ENCODE measurements at places on chromosomes 11 and 22. TPM values are rescaled to one million over a fixed set of nuclear protein-coding genes. Genes with fewer than 3 reads are reported as not detected.

The TBX1 gene
- 63.8 TPM for polyA plus RNA-seq

GRCh38 chr11:14643697-14644225 lies at the start of gene PDE3B:
PDE3B (plus strand) TSS chr11:14643804; CDS start chr11:14644076, 272 bp downstream.
- DNase-seq = peak; percentile 68

DNA sequence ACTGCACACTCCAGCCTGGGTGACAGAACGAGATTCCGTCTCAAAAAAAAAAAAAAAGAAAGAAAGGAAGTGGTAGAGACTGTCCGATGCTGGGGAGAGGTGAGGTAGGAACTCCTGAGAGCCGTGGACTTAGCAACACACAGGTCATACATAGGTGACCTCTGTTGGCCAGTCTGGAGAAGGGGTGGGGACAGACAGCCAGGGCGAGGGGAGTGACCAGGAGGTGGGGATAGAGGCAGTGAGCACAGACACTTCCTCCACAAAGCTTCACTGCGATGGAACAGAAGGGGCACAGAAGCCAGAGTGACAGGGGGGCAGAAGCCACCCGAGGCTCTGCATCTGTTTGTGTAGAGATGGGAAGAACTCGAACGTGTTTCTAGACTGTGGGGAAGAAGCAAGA lies 47.1 kb downstream of the MYH9 start:
- no peak for DNase-seq

The SCUBE2 gene
- 1.4 TPM for polyA plus RNA-seq

DNA sequence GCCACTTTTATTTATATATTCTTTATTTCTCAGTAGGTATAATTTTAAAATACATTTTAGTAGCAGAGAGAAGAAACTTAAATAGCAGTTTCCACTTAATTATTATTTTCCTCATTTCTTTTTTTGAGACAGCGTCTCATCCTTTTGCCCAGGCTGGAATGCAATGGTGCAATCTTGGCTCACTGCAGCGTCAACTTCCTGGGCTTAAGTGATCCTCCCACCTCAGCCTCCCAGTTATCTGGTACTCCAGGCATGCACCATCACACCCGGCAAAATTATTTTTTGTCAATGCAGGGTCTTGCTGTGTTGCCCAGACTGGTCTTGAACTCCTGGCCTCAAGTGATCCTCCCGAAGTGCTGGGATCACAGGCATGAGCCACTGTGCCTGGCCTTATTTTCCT lies 38.3 kb downstream of the ATG13 start:
- DNase-seq = no peak

DNA sequence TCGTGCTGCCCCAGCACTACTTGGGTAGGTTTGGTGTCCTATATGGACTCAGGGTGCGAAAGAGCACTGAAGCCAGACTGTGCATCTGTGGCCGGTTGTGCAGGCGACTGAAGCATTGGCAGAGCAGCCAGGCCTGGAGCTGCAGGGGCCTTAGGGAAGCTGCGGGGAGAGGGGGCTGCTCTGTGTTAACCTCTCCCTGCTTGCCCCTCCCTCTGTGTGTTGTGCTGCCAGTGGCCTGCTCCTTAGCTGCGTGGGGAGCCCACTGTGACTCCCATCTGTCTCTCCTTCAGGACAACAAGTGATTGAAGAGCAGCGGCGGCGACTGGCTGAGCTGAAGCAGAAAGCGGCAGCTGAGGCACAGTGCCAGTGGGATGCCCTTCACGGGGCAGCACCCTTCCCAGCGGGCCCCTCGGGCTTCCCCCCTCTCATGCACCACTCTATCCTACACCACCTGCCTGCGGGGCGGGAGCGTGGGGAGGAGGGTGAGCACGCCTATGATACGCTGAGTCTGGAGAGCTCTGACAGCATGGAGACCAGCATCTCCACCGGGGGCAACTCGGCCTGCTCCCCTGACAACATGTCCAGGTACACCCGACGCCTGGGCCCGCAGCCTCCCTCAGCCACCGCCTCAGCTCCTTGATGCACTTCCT lies 34.3 kb downstream of the TREH start:
- DNase-seq = no peak

DNA sequence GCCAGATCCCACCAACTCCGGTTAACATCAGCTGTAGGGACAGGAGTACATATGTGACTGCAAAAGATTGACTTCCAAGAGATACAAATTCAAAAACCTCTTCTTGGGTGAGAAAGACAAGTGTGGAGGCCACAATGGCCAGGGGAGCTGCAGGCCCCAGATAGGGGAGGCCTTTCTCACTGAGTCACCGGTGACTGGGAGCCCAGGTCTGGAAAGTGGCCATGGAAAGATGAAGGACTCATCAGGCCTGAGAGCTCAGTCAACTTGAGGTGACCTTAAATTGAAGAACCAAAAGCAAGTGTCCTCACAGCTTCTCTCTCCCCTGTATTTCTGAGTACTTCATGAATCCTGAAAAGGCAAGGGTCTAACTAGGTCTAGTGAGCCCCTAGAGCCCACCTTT lies 90.4 kb upstream of the CLPB start:
- no peak for DNase-seq

The PLAAT2 gene
- polyA plus RNA-seq = not detected

The PGA5 gene
- polyA plus RNA-seq = 0.17 TPM

DNA sequence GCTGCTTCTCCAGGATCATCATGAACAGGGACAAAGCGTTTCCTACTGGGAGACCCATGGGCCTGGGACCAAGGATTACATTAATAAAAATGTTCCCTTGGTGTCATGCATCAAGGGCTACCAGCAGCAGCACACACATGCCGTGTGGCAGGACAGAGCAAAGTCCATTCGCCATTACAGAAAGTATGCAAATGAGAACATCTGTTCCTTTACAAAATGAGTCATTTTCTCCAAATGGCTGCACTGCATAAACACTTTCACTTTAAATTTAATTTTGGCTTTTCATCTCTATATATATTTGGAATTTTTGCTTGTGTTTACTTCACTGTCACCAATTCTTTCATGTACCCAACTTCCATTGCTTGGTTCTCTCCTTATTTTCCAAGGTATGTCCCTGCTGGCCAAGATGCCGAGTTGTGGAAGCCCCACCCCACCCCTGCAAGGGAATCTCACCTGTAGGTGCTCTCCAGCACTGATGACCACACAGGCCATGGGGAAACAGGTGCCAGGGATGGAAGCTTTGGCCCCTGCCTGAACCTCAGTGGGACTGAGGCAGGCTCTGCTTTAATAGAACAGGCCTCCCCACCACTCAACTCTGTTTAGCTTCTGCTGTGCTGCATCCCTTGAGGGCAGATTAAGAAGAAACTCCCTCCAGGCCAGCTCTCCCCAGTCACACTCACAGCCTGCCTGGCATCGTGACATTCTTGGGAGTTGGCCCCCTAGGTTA lies 15.6 kb upstream of the GNAZ start:
- no peak for DNase-seq

The EXPH5 gene
- 0.01 TPM for polyA plus RNA-seq

GRCh38 chr11:22169833-22170232 lies 23.1 kb upstream of the ANO5 start:
- no peak for DNase-seq

- no peak for DNase-seq
These were observed 117.2 kb upstream of the IGLL5 start for GRCh38 chr22:22770280-22770871.

GRCh38 chr11:86482692-86483091 lies 108.0 kb downstream of the CCDC81 start:
- DNase-seq = no peak

GRCh38 chr11:69007975-69008381 lies 5.1 kb downstream of the MRGPRF start:
- DNase-seq = no peak

DNA sequence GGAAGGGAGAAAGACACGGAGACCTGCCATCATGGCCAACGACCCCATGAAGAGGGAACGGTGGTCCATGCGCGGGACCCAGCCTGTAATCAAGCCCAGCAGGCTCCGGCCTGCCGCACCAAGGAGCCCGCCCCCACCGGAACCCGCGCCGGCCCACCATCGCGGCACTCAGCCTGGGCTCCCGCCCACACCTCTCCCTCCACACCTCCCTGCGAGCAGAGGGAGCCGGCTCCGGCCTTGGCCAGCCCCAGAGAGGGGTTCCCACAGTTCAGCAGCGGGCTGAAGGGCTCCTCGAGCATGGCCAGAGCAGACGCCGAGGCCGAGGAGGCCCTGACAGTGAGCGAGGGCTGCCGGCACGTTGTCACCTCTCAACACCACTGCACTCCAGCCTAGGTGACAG lies 1302.8 kb upstream of the CNTN5 start:
- DNase-seq = no peak

DNA sequence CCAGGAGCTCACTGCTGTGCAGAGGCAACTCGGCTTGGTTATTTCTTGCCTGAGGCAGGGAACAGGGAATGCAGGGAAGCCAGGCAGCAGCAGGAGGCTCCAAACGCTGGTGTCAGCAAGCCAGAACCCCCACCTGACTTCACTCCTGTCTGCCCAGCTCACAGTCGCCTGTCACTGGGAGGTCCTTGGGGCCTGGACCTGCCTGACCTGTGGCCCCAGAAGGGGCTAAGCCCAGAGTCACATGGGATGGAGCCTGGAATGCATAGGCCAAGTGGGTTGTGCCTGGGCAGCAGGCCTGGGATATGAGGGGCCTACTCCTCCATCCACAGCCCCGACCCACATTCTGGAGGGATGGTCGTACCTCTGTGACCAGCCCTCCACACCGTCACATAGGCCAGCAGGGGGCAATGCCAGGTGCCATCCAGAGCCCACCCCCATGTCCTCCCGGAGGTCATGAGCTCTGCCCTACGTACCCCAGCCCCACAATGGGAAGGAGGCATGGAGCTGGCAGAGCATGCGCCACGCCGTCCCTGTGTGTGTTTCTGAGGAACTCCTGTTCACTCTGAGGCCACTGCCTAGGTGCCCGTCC lies 5.2 kb downstream of the RASSF7 start:
- no peak for DNase-seq

GRCh38 chr11:71334191-71334590 lies 81.8 kb upstream of the SHANK2 start:
- DNase-seq = peak; percentile 23

GRCh38 chr11:86155200-86155844 lies 86.4 kb upstream of the PICALM start:
- no peak for DNase-seq
